ENCODE measurements at places on chromosomes 1 and 21.

DNA sequence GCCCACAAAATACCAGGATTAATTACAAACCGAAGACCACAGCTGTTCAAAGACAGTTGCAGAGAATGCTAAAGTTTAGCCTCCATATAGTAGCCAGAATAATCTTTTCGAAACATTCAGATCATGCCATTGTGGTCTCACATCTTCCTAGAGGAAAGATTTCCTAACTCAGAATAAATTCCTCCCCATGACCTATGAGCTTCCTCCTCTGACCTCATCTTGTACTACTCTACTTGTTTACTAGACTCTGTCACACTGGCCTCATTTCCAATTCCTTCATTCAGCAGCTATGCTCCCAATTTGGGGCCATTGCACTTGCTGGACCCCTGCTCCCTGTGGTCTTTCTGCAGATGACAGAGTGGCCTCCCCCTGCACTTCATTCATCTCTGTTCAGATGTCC is 71.8 kb upstream of the LRRC53 start:
- DNase-seq: no peak

DNA sequence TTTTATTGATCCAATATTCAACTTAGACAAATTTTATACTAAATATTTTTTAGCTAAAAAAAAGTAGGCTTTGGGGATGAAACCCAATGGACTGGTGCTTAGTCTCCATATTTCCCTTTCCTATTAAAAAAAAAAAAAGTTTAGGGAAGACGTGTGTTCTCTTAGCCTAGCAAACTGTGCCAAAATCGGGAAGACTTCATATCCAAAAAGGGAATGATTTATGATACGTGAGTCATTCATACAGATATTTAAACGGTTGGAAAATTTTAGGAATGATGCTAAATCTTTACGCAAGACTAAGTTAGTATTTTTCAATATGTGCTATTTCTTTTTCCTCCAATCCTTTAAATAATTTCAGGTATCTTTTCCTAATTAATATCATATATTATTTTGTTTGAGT is 50.7 kb downstream of the SPATA17 start:
- no peak for DNase-seq

GRCh38 chr21:45086337-45086958 is 12.1 kb downstream of the ADARB1 start:
- no peak for DNase-seq

DNA sequence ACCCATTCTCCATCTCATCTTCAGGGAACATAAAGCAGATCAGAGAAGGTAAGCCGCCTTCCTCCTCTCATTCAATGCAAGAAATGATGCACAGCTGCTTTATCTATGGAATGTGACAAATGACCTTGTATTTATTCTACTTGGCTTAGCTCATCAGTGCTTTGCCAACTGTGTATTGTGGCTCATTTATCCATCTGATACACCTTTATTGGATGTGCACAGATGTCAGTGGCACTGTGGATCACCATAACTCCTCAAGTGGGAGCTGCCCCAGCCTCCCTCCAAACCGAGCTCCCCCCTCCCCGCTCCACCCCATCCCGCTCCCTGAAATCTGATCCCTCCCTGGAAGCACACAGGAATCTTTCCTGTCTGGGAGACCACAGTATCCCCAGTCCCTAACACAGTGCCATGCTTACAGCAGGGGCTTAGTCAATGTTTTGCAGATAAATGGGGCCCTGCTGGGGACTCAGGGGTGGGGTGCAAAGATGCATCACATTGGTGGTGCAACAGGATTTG is 156.0 kb upstream of the RAB4A start:
- no peak for DNase-seq

- no peak for DNase-seq
Observed at GRCh38 chr1:243378669-243379068, 122.8 kb downstream of the SDCCAG8 start.

- no peak for DNase-seq
Observed at GRCh38 chr1:241950390-241950789, 7.2 kb upstream of the BECN2 start.

- DNase-seq: no peak
Observed at GRCh38 chr1:114746450-114747121, 11.2 kb downstream of the CSDE1 start.

GRCh38 chr1:27044613-27045151 is 32.0 kb upstream of the TENT5B start:
- DNase-seq: no peak

DNA sequence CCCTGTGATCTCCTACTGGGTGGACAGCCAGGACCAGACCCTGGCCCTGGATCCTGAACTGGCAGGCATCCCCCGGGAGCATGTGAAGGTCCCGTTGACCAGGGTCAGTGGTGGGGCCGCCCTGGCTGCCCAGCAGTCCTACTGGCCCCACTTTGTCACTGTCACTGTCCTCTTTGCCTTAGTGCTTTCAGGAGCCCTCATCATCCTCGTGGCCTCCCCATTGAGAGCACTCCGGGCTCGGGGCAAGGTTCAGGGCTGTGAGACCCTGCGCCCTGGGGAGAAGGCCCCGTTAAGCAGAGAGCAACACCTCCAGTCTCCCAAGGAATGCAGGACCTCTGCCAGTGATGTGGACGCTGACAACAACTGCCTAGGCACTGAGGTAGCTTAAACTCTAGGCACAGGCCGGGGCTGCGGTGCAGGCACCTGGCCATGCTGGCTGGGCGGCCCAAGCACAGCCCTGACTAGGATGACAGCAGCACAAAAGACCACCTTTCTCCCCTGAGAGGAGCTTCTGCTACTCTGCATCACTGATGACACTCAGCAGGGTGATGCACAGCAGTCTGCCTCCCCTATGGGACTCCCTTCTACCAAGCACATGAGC is 17.2 kb upstream of the SLC25A44 start:
- DNase-seq: no peak

DNA sequence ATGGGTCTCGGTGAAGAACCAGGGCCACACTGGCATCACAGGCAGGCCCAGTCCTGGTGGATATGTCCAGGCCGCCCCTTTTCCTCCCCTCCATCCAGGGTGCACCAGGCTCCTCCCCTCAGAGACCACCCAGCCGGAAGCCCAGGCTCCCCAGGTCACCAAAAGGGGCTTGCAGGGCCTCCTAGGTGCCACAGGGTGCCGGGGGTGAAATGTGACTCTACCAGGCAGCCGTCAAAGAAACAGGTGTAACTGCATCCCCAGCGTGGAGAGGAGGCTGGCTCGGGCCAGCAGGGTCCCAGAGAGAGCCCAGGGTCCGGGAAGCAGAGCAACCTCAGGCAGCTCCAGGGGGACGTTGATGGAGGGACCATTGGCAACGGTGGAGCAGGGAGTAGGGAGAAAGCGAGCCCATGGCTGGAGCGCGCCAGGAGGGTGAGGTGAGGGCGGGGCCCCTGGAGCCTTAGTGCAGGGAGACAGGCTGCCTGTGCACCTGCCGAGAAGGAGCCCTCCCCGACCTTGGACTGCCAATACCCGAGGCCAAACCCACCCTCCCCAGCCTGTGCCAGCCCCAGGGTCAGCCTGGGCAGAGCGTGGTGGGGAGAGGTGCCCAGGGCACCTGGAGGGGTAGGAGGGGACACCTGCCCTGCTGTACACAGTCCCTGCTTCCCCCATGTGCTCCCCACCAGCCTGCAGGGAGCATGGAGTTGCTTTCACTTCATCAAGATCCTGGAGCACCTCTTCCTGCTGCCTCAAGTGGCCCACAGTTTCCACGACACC is 48.3 kb upstream of the POFUT2 start:
- DNase-seq: no peak

GRCh38 chr1:167723707-167724323 is 2.0 kb downstream of the MPZL1 start:
- DNase-seq: no peak

DNA sequence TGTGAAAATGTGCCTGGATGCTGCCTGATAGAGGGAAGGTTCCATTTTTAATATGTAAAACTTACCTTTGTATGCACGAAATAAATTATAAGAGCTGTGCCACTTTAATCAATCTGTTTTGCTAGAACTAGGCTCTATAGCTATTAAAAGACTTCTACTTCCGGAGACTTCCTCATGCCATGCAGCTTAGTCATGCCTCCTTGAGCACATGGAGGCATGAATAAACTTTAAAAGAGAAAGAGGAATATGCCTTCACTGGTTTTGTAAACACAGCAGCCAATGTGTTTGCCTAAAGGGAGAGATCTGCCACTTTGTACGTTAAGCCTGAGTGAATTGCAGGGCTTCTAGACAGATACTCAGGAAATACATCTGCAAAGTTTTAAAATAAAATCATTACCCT is 604.6 kb downstream of the LRRIQ3 start:
- DNase-seq: no peak

GRCh38 chr1:19524791-19525190 is 39.5 kb upstream of the CAPZB start:
- no peak for DNase-seq

- no peak for DNase-seq
Observed at GRCh38 chr1:87972811-87973210, 644.1 kb downstream of the LMO4 start.

GRCh38 chr1:207364614-207365013 is 43.1 kb downstream of the CD55 start:
- DNase-seq: no peak

- DNase-seq: no peak
Observed at GRCh38 chr21:28025111-28025510, 967.6 kb downstream of the LTN1 start.

Data from DMS 273 treated with DMSO at 0.1 percent for 48 hours (cell line).